ENCODE measurements at places on chromosomes 1 and 21.

DNA sequence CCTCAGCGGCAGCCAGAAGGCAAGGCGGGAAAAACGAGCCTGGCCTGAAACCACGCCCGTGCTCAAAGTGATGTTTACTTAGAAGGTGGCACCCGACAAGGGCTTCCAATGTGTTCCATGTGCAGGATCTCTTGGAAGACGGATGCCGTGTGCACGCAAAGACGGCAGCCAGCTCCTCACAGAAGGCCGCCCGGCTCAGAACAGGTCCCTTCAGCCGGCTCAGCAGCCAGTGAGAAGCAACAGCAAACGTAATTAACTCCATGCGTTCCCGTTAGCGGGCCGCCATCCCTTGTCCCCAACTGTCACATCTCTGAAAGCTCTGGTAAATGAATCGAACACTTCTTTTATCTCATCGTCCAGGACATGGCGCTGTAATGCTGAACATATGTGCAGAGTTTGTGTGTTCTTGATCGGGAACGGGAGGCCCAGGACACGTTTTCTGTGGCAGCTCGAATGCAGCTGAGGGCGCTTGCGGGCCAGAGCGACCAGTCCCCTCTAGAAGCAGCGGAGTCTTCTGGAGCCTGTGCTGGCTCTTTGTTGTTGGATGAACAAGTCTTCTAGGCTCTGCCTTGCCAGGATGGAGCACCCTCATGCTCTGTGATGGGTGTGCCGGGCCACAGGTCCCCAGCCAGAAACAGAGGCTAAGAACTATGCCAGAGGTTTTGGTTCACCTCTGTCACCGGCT is 94.6 kb upstream of the ARHGEF16 start:
- no peak for DNase-seq

GRCh38 chr1:96292141-96292540 is 429.4 kb upstream of the PTBP2 start:
- no peak for DNase-seq

- DNase-seq: no peak
These were observed 23.1 kb upstream of the PTAFR start for GRCh38 chr1:28199328-28200233.

- no peak for DNase-seq
These were observed 31.2 kb upstream of the ZNF678 start for GRCh38 chr1:227532019-227532619.

GRCh38 chr1:55088413-55088812 is 49.1 kb downstream of the PCSK9 start:
- no peak for DNase-seq

Measured in stimulated activated CD4-positive, alpha-beta T cell treated with anti-CD3 and anti-CD28 coated beads, TNF-alpha, amount 100 ng/mL, for 1 hour (primary cell).